Heart left ventricle (tissue), 16 donors: ENCODE measurements at places on chromosomes 12 and 14. TPM values are rescaled to one million over a fixed set of nuclear protein-coding genes. Genes with fewer than 3 reads are reported as not detected.

DPY19L2 gene
- polyA plus RNA-seq: 7.3 TPM

FBRSL1 gene
- polyA plus RNA-seq: 40.0 TPM

DIO3 gene
- not detected for polyA plus RNA-seq

- DNase-seq: no peak
- H3K27ac ChIP-seq: no peak overlapping the region
- peaks cover 99% of the 10 kb centered on the region for H3K36me3 ChIP-seq
- no peaks in the 10 kb centered on the region for H3K27me3 ChIP-seq
These were observed 12.8 kb downstream of the TCHP start for GRCh38 chr12:109912855-109913321.

DNA sequence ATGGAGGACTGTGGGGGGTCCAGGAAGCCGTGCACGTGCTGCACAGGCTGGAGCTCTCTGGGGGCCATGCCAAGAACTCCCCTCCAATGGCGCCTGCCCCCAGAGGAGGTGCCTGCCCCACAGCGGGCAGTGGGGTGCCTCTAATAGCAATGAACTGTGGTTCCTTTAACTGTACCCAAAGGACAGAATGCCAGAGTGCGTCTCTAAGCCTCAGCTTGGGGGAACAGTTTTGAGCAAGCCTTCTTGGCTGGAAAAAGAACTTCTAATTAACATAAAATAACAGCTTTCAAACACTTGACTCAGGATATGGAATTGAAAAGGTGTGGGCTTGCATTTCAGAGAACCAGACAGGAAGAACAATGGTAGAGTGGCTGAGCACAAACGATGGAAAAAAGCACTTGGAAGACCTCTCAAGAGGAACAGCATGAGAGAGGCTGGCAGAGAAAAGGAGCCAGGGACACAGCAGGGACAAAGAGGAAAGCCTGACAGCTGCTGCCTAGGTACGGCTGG lies 195.6 kb downstream of the TTC7B start:
- H3K4me1 ChIP-seq: peaks cover 29% of the 10 kb centered on the region
- H3K27me3 ChIP-seq: no peaks in the 10 kb centered on the region

DNA sequence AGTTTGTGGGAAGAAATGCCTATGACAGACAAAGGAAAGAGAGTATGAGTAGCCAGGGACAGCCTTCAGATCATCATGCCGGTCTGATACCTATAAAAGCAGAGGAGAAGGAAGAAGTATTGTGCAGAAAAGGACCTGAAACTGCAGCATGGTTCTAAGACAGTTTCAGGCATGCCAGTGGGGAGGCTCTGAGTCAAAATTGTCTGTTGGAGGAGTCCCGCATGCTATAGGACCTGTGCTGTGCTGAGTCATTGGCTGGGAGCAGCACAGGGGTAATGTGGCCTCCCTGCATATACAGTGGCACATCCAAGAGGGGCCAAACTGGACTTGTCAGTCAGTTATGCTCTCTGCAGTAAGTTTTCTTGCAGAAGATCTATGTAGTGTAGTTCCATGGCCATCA lies 40.7 kb downstream of the NEUROD4 start:
- no peak overlapping the region for H3K4me3 ChIP-seq
- H3K4me1 ChIP-seq: no peaks in the 10 kb centered on the region
- H3K27me3 ChIP-seq: peaks cover 14% of the 10 kb centered on the region
- H3K27ac ChIP-seq: no peak overlapping the region
- H3K36me3 ChIP-seq: no peaks in the 10 kb centered on the region

DNA sequence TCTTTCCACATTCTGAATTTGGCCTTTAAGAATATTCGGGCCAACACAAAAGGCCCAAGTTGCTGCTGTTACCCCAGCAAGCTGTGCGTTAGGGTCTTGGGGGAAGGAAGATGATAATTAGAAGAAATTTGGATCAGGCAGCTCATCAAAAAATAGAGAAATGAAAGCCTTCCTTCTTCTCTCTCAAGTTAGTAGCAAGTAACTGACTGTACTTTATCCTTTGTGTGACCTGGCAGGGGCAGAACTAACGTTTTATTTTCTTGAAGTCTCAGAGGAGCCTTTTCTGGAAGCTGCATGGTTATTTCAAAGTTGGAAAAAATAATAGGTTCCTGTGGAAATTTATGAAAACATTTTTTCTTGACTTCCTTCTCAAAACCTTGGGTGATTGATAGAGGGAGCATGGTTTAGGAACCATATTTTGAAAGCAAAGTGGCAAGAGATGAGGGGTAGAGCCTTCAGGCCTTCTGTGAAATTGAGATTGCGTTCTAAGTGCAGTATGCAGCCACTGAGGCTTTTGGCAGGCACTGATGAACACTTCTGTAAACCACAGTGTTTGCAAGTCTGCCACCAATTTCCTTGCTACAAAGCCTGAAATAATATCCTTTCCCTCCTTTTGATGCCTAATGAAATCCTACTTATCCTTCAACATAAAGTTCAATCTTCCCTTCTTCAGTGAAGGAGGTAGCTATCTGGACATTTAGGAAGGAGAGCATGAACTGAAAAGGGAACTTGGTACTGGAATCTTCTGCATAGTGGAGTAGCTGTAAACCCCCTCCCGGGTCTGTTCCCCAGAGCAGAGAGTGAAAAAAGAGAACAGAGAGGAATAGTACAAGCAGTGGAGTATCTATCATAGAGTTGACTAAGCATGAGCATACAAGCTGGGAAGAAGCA lies 123.2 kb downstream of the FGD4 start:
- H3K4me3 ChIP-seq: peak overlapping the region; percentile 2
- H3K36me3 ChIP-seq: no peaks in the 10 kb centered on the region
- H3K27me3 ChIP-seq: no peaks in the 10 kb centered on the region
- no peak for DNase-seq

DNA sequence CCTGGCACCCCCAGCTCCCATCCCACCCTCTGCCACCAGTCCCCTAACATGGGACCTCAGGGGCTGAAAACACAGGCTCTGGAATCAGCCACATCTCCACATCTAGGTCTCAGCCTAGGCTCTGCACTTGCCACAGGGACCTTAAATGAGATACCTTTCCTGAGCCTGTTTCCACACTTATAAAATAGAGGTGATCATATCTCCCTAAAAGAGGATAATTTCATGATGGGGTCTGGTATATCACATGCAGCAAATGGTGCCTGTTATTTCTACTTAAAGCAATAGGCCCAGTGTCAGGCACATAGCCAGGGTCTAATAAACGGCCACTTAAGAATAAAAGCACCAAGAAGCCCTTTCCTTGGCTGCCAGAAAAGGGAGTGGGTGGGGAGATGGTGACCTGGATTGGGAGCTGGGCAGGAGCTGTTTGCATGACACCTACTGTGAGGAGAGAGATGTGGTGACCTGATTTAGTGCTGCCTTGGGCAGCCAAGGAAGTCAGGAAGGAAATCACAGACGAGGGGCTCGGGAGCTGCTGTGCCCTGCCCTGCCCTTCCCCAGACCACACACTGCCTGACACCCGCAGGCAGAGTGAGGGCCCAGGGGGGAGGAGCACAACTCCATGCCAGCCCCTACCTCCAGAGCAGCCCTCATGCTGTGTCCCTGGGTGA lies 71.2 kb downstream of the IRF2BPL start:
- H3K4me1 ChIP-seq: peaks cover 50% of the 10 kb centered on the region
- H3K36me3 ChIP-seq: no peaks in the 10 kb centered on the region
- H3K27me3 ChIP-seq: no peaks in the 10 kb centered on the region
- DNase-seq: no peak
- H3K4me3 ChIP-seq: no peak overlapping the region
- H3K27ac ChIP-seq: peak overlapping the region; percentile 98

DNA sequence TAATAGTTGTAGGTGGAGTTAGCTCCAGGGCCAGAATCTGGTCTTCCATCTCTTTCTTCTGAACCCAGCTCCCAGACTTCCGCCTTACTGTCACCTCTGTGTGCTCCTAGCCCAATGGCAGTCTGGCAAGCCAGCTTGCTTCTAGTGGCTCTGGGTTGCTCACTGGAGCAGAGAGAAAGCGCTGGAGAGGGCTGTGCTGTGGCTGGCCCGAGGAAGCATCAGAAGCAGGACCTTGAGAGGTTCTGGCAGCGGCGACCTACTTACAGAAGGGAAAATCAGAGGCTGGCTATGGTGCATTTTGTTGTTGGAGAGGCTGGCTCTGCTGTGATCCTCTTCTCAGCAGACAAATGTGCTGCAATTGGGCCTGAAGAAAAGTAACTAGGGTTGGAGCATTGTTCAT lies 28.6 kb downstream of the KCNA5 start:
- H3K4me1 ChIP-seq: peaks cover 5% of the 10 kb centered on the region
- H3K27me3 ChIP-seq: no peaks in the 10 kb centered on the region
- no peak for DNase-seq
- H3K36me3 ChIP-seq: no peaks in the 10 kb centered on the region
